ENCODE measurements at places on chromosomes 4 and X. TPM values are rescaled to one million over a fixed set of nuclear protein-coding genes. Genes with fewer than 3 reads are reported as not detected.

Gene MAGEC1
- total RNA-seq: not detected

Gene RHOXF2
- 0.32 TPM for total RNA-seq

Gene TREX2
- total RNA-seq: 1.9 TPM

Gene CLCN4
- 2.3 TPM for total RNA-seq

Gene ZNF157
- total RNA-seq: under 0.01 TPM

Gene SPRY1
- 14.8 TPM for total RNA-seq

Gene ZNF827
- total RNA-seq: 9.1 TPM

Gene MOB1B
- 15.5 TPM for total RNA-seq

Gene DTHD1
- not detected for total RNA-seq

Gene NAA11
- 0.97 TPM for total RNA-seq

Gene TLL1
- 19.0 TPM for total RNA-seq

Gene PDGFRA
- 208 TPM for total RNA-seq

Gene CTAG1A
- total RNA-seq: not detected

Gene TFE3
- total RNA-seq: 45.1 TPM

Gene ZNF518B
- 30.3 TPM for total RNA-seq

Gene UCP1
- not detected for total RNA-seq

Gene MAGED4B
- total RNA-seq: 18.6 TPM

Gene CPE
- total RNA-seq: 3.5 TPM

Gene TEX13B
- not detected for total RNA-seq

Gene FHDC1
- total RNA-seq: 1.7 TPM

Gene UVSSA
- total RNA-seq: 10.8 TPM

Gene FUNDC2
- total RNA-seq: 31.5 TPM

Gene OCIAD2
- 12.6 TPM for total RNA-seq

Gene TBX22
- total RNA-seq: not detected

Gene INTS6L
- 8.2 TPM for total RNA-seq

Gene PDGFC
- 145 TPM for total RNA-seq

All from fibroblast of villous mesenchyme (primary cell).